ENCODE measurements at places on chromosomes 16 and 17. TPM values are rescaled to one million over a fixed set of nuclear protein-coding genes. Genes with fewer than 3 reads are reported as not detected.
A peak's percentile ranks its signal among the peaks of the same experiment; 100 is the strongest.

GRCh38 chr16:85724936-85725335 lies 26.0 kb downstream of the C16orf74 start:
- H3K36me3 ChIP-seq: no peaks in the 10 kb centered on the region
- H3K4me1 ChIP-seq: no peaks in the 10 kb centered on the region
- DNase-seq: no peak

- peaks cover 55% of the 10 kb centered on the region for H3K36me3 ChIP-seq
- peak overlapping the region; percentile 37 for H3K4me3 ChIP-seq
- H3K27ac ChIP-seq: no peak overlapping the region
- H3K27me3 ChIP-seq: no peaks in the 10 kb centered on the region
- no peak for DNase-seq
These were observed 37.6 kb upstream of the ABCC11 start for GRCh38 chr16:48284772-48285409.

DNA sequence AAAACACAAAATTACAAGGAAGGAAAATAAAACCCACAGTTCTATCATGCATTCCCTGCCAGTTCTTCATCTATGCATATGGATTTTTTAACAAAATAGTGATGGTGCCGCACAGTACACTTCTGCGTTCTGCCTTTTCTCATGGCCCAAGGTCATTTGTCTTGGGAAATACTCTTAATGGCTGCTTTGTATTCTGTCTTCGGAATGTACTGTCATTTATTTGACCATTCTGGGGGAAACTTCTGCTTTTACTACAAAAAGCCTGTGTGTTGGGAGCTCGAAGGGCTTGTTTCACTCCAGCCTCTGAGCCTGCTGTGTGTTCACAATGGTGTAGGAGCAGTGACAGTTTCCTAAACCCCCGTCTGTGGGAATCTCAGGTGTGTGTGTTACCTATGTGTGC lies 82.8 kb upstream of the SEC14L1 start:
- peaks cover 1% of the 10 kb centered on the region for H3K4me1 ChIP-seq
- no peak overlapping the region for H3K27ac ChIP-seq
- no peak for DNase-seq
- no peaks in the 10 kb centered on the region for H3K36me3 ChIP-seq
- H3K4me3 ChIP-seq: no peak overlapping the region

DNA sequence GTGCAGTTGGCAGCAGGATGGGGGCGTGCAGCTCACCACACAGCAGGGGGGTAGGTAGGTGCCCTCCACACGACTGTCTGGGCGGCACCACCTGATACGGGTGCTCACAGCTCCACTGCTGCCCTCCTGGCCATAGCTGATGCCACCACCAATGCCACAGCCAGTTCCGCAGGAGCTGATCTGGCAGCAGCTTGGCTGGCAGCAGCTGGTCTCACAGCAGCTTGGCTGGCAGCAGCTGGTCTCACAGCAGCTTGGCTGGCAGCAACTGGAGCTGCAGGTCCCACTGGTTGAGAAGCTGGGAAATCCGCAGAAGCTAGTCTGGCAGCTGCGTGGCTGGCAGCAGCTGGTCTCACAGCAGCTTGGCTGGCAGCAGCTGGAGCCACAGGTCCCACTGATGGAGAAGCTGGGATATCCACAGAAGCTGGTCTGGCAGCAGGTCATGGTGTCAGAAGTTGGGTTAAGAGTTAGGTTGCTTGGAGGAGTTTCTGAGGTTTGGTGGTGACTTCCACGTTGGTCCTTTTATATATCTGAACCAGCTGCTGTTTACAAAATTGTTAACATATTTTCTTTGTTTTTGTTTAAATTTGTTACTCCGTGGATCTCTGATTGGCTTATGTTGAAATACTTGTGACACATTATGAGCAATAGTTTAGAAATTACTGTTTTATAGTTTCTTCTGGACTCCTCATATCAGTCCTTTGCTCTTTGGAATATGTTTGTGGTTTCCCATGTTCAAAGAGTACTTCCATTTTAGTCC lies at the start of gene KRTAP1-5:
TSS of gene KRTAP1-5 (minus strand) at position 494 of the 757 bp plus-strand sequence. CDS start at position 441, 53 bp downstream.
- H3K27me3 ChIP-seq: peaks cover 18% of the 10 kb centered on the region
- H3K4me1 ChIP-seq: peaks cover 6% of the 10 kb centered on the region
- DNase-seq: no peak
- no peaks in the 10 kb centered on the region for H3K36me3 ChIP-seq
- H3K4me3 ChIP-seq: no peak within 1 kb of the TSS

Gene TMEM238L
- total RNA-seq: not detected

Gene LAT
- 297 TPM for total RNA-seq

Measured in activated naive CD8-positive, alpha-beta T cell treated with anti-CD3 and anti-CD28 coated beads, Interleukin-2, amount 10 ng/mL, durations not matched to agents 7 days and 5 days (primary cell).